ENCODE measurements at places on chromosomes 1 and 21.

DNA sequence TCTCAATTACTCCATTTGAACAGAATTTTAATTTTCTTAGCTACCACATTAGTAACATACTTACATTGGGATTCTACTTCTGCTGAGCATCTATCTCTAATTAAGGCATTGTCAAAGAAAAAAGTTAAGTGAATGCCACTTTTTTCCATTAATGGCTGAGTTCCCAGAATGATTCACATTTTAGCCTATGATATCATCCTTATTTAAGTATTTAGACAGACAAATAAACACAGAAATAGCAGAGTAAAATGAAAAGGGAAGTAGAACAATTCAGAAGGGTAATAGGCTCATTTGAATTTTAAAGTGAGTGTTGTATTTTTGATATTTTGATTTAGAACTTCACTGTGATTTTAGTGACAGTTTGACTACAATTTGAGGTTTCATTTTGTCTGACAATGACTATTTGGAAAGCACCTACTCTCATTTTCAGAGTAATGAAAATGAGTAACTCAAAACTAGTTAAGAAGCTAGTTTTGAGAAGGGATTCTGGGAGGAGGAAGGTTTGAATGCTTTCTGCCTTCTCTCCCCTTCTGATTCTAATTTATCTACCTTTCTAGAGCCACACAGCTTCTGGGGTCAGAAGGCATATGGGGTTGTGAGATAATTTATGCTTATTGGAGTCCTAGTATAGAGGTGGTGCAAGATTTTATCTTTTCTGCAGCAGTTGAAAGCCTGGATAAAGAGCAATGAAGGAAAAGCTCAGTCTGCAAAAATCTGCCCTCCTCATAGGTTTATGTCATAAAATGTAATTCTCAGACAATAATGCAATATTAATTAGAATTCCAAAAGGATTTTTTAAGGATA, 15.5 kb downstream of the LYPLAL1 start:
- no peak for DNase-seq

DNA sequence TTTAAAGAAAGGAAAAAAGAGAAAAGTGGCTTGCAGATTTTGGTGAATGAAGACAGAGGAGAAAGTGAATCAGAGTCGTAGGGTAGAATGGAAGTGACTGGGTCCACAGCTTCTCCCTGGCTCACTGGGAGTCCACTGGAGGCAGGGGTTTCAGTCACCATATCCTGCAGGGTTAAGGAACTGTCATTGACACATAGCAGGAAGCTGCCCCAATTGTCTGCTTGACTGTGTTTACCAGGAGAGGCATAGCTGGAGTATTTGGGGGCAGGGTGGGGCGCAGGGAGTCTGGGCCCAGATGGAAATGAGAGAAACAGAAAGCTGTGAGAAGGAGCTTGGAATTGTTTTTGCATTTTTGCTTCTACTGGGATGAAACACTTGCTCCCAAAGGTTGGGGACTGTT, 228.8 kb upstream of the CSF3R start:
- DNase-seq: no peak

GRCh38 chr1:9758559-9759121, 65.1 kb downstream of the CLSTN1 start:
- DNase-seq: no peak

- DNase-seq: no peak
Measured at GRCh38 chr1:212301580-212301979, 16.4 kb downstream of the PPP2R5A start.

GRCh38 chr1:26546819-26547218, 17.3 kb downstream of the RPS6KA1 start:
- DNase-seq: no peak

- DNase-seq: no peak
Measured at GRCh38 chr21:28151758-28152157, 840.9 kb downstream of the LTN1 start.

DNA sequence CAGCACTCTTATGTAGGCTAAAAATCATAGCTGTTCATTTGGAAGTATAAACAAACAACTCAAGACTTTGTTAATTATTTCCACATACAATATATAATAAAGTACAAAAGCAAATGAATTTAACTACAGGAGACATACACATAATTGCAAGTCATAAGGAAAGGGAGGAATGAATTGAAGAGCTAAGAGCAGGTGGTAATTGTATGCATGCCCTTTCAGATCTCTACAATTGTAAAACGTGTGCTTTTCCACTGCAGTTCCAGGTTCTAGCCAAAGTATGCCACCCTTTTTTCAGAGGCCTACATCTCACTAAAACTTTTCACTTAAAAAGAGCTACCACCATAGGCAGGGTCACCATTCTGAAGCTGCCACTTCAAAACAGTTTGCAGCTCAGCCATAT, 42.8 kb upstream of the HP1BP3 start:
- DNase-seq: no peak

GRCh38 chr1:95098196-95098595, 19.0 kb upstream of the TLCD4 start:
- DNase-seq: no peak

GRCh38 chr1:117527566-117528102, 78.2 kb upstream of the TENT5C start:
- no peak for DNase-seq

- DNase-seq: peak; percentile 60
Measured at GRCh38 chr1:86504137-86504479, 35.4 kb downstream of the CLCA1 start.

DNA sequence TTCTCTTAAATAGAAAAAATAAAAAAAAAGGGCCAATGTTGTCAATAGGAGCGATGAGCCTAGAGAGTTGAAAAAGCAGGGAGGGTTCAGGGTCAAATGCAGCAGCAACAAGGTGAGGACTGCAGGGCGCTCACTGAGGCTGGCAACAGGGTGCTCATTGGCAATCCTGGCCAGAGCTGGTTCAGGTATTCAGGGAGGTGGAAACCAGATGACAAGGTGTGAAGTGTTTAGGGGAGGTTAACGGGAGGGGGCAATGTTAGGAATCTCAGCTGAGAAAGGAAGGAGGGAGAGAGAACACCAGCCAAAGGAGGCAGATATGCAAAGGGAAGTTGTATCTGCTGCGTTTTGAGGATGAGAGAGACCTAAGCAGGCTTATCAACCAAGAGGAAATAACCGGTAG, 129.8 kb upstream of the DAB1 start:
- DNase-seq: no peak

- DNase-seq: peak; percentile 88
Measured at GRCh38 chr1:224497714-224498573, 63.3 kb upstream of the WDR26 start.

GRCh38 chr1:84001501-84001900, 2.6 kb upstream of the TTLL7 start:
- DNase-seq: no peak

DNA sequence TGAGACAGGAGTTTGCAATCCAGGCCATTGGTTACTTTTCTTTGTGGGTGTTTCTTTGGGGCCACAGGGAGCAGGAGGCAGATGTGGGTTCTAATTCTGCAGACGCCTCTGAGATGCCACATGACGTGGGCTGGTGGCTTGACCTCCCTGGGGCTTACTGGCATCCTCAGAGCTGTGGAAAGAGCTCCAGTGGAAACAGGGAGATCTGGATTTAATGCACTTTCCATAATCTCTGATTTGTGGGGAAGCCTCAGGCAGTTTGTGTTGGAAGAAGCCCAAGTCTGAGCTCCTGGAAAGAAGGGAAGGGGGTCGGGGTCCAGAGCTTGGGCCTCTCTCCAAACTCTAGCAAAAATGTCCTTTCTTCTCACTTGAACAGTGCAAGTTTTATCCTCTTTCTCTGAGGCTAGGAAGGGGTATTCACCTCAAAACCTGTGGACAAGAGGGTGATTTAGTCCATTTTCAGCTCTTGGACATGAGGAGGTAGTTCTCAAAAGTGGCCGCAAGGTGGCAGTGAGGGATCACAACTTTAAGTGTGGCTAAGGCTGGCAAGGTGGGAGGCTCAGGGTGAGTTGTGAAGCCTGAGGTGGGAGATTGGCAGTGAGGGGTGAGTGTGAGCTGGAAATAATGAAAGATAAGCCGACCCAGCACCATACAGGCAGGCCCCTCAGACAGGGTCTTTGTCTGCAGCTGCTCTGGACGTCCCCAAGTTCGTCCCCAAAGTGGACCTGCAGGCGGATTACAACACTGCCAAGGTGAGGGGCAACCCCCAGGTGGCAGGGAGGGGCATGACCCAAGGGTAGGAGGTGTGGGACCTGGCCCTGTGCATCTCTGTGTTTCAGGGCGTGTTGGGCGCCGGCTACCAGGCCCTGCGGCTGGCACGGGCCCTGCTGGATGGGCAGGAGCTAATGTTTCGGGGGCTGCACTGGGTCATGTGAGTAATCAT, 9.2 kb downstream of the IKBKE start:
- DNase-seq: peak; percentile 83

DNA sequence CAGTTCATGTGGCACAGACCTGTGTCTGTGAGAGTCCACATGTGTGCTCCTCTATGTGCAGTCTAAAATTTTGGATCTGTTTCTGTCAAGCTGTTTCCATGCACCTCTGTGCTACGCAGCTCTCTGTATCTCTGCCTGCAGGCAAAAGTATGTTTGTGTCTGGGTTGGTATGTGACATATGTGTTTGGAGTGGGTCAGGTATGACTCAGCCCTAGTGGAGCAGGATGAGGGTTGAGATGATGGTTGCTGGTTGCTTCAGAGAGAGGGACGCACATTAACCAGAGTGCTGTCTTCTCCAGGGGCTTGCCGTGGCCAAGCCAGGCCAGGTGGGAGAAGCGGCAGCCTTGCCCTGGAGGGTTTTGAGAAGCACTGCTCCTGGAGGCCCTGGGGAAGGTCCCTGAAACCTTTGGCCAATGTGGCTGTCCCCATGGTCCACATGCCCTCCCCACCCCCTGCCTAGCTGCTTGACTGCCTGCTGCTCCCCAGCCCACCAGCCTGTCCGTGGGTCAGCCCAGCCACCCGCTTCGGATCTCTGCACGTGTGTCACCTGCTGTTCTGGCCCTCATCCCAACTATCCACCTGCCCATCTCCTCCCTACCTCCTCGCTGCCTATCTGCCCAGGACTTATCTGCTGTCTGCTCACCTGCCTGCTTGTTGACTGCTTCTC, 4.1 kb upstream of the EVA1B start:
- DNase-seq: peak; percentile 70

DNA sequence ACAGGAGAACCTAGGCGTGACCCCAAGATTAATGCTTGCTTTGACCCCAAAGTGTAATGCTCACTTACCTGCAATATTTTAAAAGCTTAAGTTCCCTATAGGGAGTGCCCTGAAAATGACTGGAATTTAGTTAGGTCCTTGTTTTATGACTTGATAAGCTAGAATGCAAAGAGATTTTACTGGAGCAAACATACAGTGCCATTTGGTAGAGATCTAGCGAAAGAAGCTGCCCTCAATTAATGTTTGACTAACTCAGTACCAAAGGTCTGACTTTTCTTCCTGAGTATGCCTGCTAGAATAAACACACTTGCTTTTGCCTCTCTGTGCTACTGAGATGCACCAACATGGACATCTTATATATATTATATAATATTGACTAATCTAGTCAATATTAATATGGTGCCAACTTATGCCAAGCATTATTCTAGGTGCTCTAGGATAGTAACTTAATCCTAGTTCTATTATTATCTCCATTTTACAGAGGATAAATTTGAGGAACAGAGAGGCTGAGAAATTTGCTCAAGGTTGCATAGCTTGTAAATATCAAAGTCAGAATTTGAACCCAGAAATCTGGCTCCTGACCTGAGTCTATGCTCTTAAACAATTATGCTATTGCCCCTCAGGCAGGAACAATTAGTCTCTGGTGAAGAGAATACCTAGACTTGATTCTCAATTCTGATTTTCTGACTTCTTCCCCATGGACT, 18.2 kb downstream of the S100A10 start:
- no peak for DNase-seq

DNA sequence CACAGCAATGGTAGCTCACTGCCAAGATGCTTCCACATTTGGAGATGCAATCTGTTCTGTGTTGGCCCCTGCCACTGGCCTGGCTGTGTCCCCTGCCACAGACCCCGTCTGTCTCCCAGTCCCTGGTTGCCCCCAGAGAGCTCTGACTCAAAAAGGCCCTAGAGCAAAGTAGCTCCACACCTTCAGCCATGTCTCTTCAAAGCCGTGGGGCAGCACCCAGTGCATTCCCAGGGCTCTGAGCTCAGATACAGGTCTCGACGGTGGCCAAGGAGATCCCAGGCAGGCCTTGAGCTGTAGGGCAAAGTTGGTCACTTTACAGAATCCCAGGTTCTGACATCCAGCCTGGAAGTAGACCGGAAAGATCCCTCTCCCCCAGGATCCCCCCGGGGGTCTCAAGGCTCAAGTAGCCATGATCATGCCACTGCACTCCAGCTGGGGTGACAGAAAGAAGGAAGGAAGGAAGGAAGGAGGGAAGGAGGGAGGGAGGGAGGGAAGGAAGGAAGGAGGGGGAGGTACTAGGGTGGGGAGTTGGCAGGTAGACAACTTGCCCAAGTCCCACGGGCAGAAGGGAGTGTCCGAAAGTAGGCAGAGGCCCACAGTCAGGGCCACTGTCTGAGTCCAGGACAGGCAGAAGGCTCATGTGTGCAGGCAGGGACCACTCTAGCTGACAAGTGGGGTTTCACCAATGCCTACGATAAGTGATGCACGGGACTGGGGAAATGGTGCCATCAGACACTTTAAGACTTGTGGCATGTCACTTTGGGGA, 4.8 kb upstream of the ARF1 start:
- peak; percentile 51 for DNase-seq

DNA sequence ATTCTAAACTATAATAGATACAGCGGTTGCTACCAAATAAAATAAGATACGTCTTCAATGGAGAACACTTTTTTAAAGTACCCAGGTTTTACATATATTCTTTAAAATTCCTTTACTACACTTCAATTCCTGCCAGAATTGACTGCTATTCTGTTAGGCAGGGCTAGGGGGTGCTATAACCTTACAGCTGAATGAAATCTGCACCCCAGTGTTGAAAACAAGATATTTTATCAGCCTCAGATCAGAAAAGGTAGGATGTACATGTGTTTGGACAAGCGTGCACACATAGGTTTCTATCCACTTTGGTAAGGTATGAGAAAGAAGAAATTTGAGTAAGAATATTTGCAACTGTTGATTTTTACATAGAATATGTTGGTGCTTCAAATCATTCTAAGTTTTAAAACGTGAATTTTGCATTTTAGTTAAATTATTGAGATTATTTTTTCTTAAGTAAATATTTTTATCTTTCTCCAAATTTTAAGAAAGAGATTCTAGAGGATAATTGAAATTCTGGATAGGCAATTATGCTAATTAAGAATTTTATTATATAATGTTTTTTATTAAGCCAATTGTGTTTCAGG, 490.8 kb upstream of the ADGRL4 start:
- DNase-seq: peak; percentile 55
